Fibroblast of mammary gland (primary cell): ENCODE measurements at places on chromosomes 1 and 21.

- DNase-seq = no peak
Measured at GRCh38 chr1:174956976-174957375, 42.8 kb upstream of the CACYBP start.

DNA sequence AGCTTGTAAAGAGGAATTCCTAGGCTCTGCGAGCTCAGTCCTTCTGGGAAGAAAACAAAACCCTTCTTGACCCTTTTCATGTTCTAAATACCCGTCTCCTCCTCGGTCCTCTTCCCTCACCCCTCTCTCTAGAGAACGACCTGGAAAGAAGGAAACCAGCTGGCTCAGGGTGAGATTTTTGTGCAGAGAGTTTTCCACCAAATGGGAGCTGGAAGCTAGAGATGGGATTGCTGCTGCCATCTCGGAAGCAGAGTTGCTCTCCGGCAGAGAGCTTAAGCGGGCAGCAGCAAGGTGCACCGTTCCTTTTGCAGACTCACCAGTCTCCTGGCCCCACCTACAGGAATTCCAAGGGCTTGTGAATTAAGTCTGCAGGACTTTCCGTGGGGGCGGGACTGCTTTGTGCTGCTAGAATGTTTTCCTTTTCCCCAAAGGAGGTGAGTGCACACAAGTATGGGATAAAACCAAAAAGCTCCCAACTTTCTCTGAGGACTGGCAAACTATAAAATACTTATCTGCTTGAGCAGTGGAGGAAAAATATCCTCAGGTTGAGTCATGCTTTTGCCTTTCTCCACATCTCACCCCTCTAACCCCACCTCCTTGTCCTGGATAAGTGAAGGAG is 29.1 kb upstream of the KIAA0040 start:
- no peak for DNase-seq

DNA sequence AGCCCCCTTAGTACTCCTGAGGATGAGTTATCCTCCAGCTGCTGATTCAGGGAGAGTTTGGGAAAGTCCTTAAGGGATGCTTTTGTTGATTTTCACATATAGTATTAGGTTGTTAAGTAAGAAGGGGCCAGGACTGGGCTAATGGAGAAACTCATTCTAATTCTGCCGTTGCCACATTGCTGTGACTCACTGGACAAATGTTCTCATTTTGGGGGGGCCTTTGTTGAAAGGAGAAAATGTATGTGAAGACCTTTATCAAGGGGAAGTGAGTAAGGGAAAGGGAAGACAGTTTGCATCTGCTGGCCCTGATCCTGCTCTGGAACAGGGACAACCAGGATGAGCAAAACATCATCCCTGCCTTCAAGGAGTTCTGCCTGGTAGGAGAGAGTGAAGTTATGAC is 123.2 kb upstream of the FGGY start:
- DNase-seq = peak; percentile 95

GRCh38 chr1:21152423-21153100 is 24.1 kb downstream of the EIF4G3 start:
- peak; percentile 48 for DNase-seq

- no peak for DNase-seq
Measured at GRCh38 chr21:44508426-44508710, 31.6 kb downstream of the KRTAP10-1 start.

- peak; percentile 41 for DNase-seq
Measured at GRCh38 chr1:59046134-59046533, 250.8 kb upstream of the FGGY start.

- no peak for DNase-seq
Measured at GRCh38 chr1:109768335-109768650, 4.6 kb upstream of the EPS8L3 start.

GRCh38 chr1:190179817-190180216 is 297.8 kb downstream of the BRINP3 start:
- no peak for DNase-seq

GRCh38 chr1:10960411-10961299 is 51.8 kb upstream of the TARDBP start:
- peak; percentile 51 for DNase-seq

DNA sequence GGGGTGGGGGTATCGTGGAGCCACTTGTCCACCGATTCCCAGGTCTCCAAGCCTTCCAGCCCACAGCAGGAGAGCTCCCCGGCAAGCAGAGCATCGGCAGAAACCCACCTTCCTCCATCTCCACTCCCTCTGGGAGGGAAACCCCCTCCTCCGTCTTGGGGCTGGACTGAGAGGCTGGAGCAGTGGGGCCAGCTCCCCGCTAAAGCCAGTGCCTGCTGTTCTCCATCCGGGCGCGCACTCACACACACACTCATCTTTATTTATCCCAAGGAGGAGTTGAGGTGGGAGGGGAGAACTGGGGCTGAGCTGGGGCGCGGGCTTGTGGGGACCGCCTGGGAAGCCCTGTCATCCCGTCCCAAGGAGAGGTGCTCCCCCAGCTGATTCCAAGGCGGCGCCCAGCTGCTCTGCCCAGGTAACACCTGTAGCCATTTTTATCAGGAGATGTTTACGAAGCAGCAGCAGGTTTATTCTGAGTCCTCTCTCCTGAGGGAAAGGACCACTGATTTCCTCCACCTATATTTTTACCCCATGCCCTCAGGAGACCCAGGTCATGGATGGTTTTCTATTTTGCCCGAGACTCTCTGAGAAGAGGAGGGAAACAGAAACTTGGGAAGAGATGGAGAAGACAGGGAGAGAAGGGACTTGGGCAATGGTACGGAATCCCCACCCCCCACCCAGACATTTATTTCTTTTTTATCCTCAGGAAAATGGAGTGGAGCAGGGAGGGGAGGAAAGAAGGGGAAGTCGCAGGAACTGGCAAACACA is 2.1 kb downstream of the KCNN3 start:
- DNase-seq = no peak

DNA sequence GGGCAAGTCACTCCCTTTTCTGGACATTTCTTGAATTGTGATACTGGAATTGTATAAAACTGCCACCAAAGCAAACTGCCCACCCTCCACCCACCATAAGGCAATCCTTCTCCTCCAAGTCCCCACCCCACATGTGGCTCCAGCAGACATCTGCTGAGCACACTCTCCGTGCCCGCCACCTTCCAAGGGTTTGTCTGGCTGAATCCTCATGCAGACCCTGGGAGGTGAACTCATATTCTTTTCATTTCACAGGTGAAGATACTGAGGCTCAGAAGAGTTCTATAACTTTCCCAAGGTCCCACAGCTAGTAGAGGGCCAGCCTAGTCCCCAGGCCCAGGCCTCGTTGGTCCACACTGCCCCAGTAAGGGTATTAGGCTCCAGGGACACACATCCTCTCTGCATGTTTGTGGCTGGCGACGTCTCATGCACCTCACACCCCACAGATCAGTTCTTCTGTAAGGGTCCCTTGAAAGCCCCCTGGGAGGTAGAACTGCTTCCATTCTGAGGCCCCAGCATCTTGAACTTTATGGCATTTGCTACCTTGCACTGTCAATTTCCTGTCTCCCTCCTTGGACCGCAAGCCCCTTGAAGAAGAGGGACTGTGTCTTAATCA is 14.1 kb downstream of the CNTN2 start:
- no peak for DNase-seq

GRCh38 chr1:116389013-116389412 is 16.0 kb downstream of the ATP1A1 start:
- DNase-seq = no peak

DNA sequence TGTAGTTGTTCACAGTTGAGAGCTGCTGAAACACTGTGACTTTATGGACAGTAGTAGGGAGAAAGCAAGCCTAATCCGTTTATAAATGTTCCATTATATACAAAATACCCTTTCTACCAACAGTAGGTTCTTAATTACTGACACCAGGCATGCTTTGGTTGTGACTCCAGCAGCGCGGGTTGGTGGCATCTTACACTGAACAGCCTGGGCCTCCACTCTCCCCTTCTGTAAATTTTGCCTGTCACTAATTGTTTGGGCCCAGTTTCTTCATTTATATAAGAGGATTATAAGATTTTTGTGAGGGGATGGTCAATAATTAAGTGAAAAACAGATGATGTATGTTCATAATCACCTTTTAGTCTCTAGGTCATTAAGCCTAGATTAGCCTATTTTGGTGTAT is 58.2 kb downstream of the ITSN1 start:
- no peak for DNase-seq

DNA sequence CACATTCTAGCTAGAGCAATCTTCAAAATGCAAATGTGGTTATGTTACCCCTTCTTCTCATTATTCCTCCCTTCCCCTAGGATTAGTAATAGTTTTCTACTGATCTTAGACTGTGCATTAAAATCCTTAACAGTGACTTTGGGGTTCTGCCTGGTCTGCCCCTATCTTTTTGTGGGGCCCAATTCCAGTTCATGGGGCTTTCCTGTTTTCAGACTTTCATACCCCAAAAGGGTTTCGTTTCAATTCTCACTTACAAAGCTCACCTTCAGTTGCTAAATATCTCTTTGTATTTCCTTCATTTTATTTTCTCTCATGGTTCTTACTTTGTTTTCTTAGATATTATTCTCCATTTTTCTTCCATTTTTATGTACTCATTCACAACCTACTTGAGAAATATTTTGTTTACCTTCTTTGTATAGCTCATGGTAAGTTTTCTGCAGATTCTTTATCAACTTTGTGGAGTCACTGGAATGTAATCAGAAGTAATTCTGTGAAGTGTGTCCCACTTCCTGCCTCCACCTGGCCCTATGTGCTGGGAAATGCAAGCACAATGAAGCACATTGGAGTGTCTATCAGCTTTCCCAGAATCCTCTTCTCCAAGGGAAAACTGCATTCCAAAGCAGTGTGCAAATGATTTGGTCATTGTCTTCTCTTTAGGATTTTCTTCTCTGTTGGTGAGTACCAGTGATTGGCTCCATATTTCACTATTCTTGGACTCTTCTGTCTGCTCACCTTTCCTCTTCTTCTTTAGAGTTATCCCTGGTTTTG is 350.2 kb downstream of the ZNF326 start:
- no peak for DNase-seq

DNA sequence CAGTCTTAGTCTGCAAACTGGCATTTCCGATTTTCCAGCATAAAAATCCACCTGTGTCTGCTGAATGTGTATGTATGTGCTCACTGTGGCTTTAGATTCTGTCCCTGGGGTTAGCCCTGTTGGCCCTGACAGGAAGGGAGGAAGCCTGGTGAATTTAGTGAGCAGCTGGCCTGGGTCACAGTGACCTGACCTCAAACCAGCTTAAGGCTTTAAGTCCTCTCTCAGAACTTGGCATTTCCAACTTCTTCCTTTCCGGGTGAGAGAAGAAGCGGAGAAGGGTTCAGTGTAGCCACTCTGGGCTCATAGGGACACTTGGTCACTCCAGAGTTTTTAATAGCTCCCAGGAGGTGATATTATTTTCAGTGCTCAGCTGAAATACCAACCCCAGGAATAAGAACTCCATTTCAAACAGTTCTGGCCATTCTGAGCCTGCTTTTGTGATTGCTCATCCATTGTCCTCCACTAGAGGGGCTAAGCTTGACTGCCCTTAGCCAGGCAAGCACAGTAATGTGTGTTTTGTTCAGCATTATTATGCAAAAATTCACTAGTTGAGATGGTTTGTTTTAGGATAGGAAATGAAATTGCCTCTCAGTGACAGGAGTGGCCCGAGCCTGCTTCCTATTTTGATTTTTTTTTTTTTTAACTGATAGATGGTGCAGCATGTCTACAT is 2.5 kb upstream of the OLFML3 start:
- peak; percentile 60 for DNase-seq

GRCh38 chr21:38083535-38083934 is 167.3 kb upstream of the KCNJ6 start:
- DNase-seq = no peak

DNA sequence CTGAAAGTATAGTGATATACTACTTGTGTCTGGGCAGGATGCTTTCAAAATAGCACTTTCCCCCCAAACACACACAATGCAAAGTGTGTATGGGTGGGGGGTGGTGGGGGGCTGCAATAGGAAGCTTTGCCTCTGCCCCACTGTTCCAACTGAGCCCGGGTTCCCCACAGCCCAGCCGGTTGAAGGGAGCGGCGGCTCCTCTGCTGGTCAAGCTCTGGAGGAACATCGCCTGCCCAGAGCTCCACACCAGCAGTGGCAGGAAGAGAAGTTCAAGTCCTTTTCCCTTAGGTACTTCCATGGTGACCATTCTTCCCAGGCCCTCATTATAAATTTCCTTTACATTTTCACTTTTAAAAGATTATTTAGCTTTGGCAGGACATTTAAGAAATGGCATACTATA is 74.9 kb downstream of the CAPZB start:
- DNase-seq = no peak

- DNase-seq = no peak
Measured at GRCh38 chr1:224193319-224193966, 10.4 kb downstream of the DEGS1 start.

DNA sequence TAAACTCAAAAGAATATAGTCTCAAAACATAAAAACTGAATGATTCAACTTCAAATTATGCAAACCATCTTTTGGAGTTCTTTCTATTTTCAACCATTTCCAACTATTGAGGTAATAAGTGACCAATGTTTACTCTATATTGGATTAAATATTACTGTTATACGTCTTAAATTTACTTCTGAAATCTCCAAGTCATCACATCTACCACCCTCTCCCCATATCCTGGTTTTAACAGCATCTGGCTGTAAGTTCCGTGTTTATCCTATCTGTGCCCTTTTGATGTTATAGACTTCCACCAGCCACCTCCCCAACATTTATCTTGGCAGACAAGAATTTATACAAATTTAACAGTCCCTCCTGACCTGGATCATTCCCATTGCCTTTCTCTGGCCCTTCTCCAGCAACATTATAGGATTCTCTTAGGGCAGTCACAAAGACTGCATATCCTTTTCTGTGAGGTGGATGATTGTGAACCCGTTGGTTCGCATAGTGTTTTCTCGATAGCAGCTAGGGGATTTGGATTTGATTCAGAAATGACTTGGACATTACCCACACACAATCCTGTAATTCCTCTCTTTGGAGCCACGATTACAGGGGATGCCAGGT is 313.4 kb upstream of the FMN2 start:
- DNase-seq = no peak

DNA sequence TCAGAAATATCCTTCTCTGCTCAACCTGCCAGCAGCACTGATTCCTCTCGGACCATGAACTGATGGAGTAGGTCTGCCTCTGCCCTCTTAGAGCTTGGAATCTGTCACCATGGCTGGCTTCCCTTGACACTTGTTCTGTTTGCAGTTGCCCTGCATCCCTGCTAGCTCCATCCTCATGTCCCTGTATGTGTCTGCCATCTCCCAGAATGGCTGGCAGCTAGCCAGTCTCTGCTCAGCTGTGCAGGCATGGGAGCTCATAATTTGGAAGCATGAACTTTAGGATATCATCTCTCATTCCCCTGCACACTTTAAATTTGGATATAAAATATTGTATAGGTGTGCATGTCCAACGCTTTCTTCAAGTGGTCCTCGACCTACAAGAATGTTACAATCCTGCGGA is 95.4 kb downstream of the C1orf94 start:
- DNase-seq = no peak

DNA sequence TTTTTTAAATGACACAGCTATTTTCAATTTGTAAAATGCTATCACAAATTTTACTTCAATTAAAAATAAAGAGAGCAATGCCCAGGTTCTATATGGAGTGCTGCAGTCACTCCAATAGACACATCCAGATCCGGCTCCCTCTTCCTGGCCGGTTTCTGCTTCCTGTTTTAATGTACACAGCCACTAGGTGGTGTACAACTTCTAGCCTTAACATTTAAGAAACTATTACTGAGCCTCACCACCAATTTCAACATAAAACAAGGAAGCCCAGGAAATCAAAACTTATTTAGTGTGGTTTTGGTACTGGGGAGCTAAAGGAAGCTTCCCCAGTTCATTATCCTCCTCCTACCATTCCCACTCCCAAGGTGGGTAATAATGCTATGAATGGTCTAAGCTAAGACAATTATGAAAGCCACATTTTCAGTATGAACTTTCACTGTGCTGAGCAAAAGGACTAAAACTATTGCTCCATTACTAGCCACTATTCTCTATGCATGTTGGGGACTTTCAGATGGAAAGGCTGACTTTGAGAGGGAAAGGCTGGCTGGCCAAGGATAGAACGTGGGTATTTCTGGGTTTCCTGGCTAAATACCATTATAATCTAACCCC is 25.5 kb upstream of the MTMR11 start:
- DNase-seq = peak; percentile 83
